ENCODE measurements at places on chromosomes 1 and 21. TPM values are rescaled to one million over a fixed set of nuclear protein-coding genes. Genes with fewer than 3 reads are reported as not detected.

Gene FASLG
- total RNA-seq: not detected

Gene FHAD1
- not detected for total RNA-seq

Gene OR2L5
- not detected for total RNA-seq

Gene CFAP107
- not detected for total RNA-seq

Gene USH2A
- not detected for total RNA-seq

Gene CFHR5
- not detected for total RNA-seq

Gene KCNJ9
- not detected for total RNA-seq

Gene KIF21B
- 2.0 TPM for total RNA-seq

Gene SMCP
- not detected for total RNA-seq

Gene C4BPA
- total RNA-seq: not detected

Gene CYP4Z1
- total RNA-seq: 0.20 TPM

Gene REN
- total RNA-seq: not detected

Gene HSD3B1
- total RNA-seq: not detected

Gene LCE2C
- total RNA-seq: not detected

Gene KCNK2
- total RNA-seq: under 0.01 TPM

Gene CDCA8
- 5.7 TPM for total RNA-seq

Gene HTR6
- not detected for total RNA-seq

Gene PADI1
- not detected for total RNA-seq

Gene RHOC
- 654 TPM for total RNA-seq

Measured in lung microvascular endothelial cell (primary cell).